ENCODE measurements at places on chromosomes 5 and 9. TPM values are rescaled to one million over a fixed set of nuclear protein-coding genes. Genes with fewer than 3 reads are reported as not detected.

PCDHGC3 gene
- 6.7 TPM for total RNA-seq

RANBP17 gene
- total RNA-seq, result 2.4 TPM

TAF11L10 gene
- total RNA-seq, result not detected

PCDHB5 gene
- total RNA-seq, result 1.6 TPM

STK32A gene
- 0.24 TPM for total RNA-seq

FBXW2 gene
- 37.6 TPM for total RNA-seq

WDR38 gene
- 0.13 TPM for total RNA-seq

FAM151B gene
- total RNA-seq, result 1.6 TPM

TNFSF8 gene
- not detected for total RNA-seq

CFAP77 gene
- 0.12 TPM for total RNA-seq

THBS4 gene
- 0.23 TPM for total RNA-seq

HSPB3 gene
- total RNA-seq, result not detected

GRM6 gene
- total RNA-seq, result not detected

IFNK gene
- not detected for total RNA-seq

PCDHGA12 gene
- 0.03 TPM for total RNA-seq

CEP78 gene
- total RNA-seq, result 20.6 TPM

PCDHA1 gene
- 0.29 TPM for total RNA-seq

SCGB3A1 gene
- not detected for total RNA-seq

KLF4 gene
- 33.7 TPM for total RNA-seq

CEL gene
- 0.40 TPM for total RNA-seq

MPDZ gene
- total RNA-seq, result 11.0 TPM

PAXX gene
- 74.2 TPM for total RNA-seq

MOB3B gene
- total RNA-seq, result 14.4 TPM

OTP gene
- 0.13 TPM for total RNA-seq

SYK gene
- total RNA-seq, result not detected

ADAMTS16 gene
- 1.9 TPM for total RNA-seq

ECM2 gene
- 0.17 TPM for total RNA-seq

UBE2QL1 gene
- 1.5 TPM for total RNA-seq

KLHL3 gene
- 0.44 TPM for total RNA-seq
